ENCODE measurements at places on chromosomes 11 and 22.
A peak's percentile ranks its signal among the peaks of the same experiment; 100 is the strongest.

GRCh38 chr22:45608763-45609180, 62.9 kb upstream of the ATXN10 start:
- DNase-seq, result peak; percentile 83

DNA sequence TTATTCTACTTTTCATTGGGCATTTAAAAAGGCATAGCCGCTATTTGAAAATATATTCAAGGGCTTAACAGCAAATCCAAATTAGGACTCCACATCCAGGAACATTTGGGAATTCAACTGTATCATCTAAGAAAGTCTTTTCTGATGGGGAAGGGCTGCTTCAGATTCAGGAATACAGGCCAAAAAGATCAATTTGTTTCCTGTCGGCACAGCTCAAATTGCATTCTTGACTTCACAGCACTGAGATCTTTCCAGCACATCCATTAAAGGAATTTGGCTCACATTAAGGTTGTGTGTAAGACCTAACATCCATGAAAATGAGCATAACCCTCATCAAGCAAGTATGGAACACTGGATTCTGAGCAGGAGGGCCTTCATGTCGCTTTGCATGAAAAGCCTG, 1169.5 kb upstream of the CCDC90B start:
- DNase-seq, result no peak

DNA sequence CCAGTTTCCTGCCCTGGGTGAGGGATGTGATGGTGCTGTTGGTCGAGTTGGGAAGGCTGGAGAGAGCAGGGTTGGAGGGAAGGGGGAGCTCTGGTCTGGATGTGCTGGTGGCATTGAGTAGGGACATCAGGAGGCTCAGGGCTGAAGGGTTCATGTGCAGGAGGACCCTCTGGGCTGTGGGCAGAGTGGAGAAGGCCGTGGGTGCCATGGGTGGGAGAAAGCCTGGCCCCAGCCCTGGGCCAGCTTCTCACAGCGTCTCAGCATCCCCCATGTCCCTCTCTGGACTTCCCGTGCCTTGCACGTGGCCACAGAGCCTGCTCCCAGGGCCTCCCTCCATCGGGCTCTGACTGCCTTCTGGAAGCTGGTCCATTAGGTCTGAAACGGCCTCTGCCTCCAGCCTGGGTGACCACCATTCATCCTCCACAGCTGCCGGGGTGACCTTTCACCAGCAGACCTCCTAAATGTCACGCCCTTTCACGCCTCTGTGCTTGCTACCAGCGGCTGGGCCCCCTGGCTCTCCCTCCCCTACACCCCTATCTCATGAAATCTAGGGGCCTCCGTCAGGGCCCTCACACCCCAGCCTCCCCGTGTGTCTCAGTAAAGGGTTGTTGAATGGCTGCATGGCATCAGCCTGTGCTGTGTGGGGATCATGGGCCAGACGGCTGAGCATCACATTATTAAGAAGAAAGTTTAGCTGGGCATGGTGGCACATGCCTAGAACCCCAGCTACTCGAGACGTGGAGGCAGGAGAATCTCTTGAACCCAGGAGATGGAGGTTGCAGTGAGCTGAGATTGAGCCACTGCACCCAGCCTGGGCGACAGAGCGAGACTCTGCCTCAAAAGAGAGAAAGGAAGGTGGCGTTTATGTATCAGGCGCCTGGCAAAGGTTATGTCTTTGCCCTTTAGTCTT, 25.5 kb downstream of the MYO7A start:
- DNase-seq, result no peak

GRCh38 chr11:7905961-7906429, 25.1 kb downstream of the OR10A6 start:
- no peak for DNase-seq

GRCh38 chr11:95585069-95585751, 204.4 kb downstream of the FAM76B start:
- DNase-seq, result no peak

GRCh38 chr11:43975629-43976028, 33.2 kb downstream of the C11orf96 start:
- no peak for DNase-seq

DNA sequence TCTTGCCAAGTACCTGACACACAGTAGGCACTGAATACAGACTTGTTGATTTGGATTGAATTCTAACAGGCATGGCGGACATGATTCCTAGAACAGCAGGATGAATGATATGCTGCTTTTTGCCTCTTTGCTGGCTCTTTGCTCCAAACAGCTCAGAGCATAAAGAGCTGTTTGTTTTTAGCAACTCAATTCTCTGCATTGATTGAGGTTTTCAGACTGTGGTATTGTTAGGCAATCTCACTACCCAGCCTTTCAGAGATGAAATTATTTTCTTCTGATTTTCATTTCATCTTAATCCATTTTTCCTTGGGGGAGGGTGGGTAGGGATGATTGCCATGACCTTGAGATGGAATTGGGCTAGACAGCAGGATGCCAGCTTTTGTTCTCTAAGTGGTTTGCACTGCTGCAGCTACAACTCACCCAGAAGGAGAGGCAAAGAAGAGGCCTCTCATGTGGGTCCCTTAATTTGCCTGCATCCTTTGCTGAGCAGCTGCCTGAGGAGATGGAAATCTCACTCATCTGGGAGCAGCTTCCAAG, 20.5 kb downstream of the COA4 start:
- DNase-seq, result no peak

GRCh38 chr11:122791411-122791810, 46.9 kb upstream of the CRTAM start:
- DNase-seq, result no peak

DNA sequence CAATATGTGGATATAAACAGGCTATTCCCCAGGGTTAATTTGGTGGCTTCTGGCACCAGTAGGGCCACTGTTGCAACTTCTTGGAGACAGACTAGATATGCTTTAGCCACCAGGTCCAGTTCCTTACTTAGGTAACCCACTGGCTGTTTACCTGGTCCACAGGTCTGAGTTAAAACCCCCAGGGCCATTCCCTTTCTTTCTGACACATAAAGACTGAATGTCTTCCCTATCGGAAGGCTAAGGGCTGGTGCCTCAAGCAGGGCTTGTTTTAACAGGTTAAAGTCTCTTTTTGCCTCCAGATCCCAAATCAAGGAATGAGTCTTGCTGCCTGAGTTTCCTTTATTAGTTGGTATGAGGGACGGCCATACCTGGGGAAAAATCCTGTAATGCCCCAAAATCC, 1052.7 kb upstream of the CNTN5 start:
- DNase-seq, result no peak

DNA sequence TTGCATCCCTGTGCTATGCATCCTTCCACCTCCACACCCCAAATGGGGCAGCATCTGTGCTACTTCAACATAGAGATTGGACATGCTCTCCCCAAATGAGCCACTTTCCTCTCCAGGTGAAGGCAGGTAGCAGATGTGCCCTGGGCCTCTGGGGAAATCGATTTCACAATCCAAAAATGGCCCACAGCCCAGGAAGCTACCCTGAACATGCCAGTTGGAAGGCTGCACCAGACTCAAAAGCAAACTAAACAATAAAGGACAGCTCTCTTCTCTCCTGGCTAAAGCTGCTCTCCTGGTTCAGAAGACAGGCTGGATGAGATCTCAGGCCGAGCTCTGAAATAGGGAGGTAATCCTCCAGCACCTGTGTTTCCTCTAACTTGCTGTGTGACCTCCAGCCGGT, 19.7 kb downstream of the ISX start:
- DNase-seq, result no peak

DNA sequence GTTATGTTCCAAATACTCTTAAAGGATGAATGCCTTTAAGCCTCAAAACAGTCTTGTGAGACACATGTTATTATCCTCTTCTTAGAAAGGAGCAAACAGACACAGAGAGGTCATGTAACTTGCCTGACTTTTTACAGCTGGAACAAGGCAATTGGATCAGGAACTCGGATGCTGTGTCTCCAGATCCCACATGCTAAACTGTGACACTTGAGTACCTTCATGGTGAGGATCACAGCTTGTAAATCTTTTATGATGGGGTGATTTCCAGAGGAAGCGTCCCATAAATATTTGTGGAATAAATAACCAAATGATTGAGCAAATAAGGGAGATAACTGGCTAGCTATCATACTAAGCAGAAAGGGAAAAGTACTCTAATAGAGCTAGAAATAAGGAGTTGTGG, 171.2 kb downstream of the C11orf91 start:
- DNase-seq, result no peak

- no peak for DNase-seq
Measured at GRCh38 chr22:50581950-50582492, 628 bp downstream of the CHKB start.

DNA sequence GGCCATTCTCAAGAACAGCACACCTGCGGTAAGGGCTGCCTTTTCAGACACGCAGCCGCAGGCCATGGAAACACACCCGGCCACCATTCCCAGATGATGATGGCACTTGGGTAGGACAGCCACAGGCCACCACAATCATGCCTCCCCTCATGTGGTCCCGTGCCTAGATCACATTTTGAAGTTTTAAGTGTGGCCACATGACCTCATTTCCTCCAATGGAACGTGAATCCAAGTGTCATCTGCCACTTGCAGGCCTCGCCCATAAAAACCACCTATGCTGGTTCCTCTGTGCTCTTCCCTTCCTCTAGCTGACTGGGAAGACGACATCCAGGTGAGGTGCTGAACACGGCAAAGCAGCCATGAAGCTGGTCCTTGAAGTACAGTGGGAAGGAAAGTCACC, 44.6 kb upstream of the SLC25A1 start:
- DNase-seq, result no peak

DNA sequence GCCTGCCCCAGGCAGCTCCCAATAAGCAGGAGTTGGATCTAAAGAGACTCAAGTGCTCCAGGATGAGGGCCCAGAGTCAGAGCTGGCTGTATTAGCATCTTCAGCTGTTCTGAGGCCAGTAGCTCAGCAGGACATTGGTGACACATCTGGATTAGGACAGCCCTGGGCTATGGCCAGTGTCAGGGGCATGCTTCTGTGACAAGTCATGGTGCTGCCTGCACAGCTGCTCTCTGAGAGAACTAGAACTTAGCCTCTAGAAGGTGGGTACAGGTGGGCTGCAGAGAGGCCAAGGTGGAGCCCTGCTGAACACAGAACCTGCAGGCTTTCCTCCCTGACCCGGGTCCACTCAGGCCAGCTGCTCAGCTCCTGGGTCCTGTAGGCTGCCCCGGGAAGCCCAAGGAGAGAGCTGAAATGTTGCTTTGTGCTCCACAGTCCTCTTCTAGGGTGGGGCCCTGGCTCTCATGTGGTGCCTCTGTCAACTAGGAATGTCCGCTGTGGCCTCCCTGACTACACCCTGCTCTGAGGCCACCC, 426.9 kb downstream of the SOX6 start:
- no peak for DNase-seq

DNA sequence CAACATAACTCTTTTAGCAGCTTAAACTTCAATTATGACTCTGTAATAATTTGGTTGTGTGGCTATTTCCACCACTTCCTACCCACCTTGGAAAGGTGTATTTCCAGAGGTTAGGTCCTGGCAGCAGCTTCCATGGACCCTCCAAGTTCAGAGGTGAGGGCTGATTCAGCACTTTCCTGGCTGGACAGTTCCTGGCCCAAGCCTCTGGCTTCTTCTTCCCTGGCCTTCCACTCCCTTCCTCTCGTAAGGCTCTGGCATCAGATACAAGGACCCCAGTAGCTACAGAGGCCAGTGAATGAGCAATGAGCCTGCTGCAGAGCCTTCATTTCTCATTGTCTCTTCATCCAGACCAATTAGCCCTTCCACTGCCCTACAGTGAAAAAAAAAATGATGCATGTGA, 98.1 kb upstream of the KIRREL3 start:
- no peak for DNase-seq

GRCh38 chr11:86625981-86626380, 46.4 kb downstream of the ME3 start:
- DNase-seq, result no peak

GRCh38 chr11:64747961-64748665, 4.2 kb upstream of the RASGRP2 start:
- no peak for DNase-seq

- DNase-seq, result no peak
Measured at GRCh38 chr11:93166194-93166593, 31.6 kb downstream of the SLC36A4 start.

DNA sequence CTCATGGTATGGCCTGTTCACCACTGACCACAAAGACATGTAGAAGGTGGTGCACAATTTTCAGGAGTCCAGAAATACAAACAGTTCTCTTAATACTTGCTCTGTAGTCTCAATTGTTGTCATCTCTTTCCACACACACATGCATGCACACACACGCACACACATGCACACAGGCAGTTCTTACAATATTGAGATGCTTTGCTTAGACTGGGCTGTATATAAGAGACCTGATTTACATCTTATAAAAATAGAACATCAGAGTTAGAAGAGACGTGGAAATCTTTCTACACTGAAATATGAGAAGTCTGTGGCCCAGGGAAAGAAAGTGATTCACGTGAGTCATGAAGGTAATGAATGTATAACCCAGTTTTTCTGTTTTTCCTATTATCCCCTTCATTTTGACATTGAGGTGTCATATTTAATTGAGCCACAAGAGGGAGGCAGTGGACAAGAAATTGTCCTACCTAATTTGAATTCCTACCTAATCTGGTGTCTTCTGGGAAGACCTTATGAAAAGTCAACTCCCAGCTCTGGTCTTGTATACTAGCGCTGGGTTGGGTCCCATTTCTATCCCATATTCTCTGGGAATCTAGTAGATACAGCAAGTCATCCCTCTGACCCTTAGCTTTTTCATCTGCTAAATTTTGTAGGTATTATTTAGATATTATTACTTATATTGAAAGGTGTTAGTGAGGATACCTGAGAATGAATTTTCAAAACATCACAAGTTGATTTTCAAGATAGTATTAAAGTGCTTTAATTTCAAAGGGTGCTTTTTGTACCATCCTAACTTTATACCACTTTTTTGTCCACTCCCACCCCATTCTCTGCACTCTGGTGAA, 14.9 kb upstream of the MS4A4A start:
- DNase-seq, result peak; percentile 20

GRCh38 chr22:31899669-31900068, 44.7 kb upstream of the YWHAH start:
- no peak for DNase-seq

- DNase-seq, result no peak
Measured at GRCh38 chr11:48105096-48105990, 111.3 kb upstream of the OR4B1 start.

DNA sequence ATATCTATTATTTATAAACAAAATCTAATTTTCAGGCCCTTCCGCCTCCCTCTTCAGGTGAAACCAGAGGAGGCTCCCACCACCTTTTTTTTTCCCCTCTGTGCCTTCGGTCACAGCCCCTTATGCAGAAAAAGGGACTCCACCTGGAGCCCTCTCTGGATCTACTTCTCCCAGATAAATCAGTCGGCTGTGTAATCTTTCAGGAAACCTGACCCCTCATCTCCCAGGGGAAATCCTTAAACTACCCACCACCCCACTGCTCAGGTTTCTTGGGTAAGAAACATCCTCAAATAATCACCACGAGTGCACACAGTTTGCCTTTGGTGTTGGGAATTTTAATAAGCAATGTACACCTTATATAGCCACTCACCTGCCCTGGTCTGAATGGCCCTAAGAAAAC, 104.2 kb downstream of the NAV2 start:
- no peak for DNase-seq

DNA sequence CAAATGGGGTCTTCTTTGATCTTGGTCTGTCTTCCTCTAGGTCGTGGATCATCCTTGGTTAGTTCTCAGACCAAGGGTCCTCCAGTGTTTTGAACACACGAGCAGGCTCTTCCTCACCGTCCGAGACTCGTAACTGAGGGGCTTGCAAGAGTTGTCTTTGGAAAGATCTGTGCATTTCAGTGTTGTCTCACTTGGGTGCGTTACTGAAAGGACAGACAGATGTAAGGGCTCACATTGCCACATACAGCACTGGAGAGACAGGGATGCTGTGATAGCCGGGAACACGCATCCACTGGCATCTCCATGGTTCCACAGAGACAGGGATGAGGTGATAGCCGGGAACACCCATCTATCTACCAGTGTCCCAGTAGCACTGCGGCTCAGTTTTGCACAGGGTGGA, 15.7 kb downstream of the GLB1L2 start:
- no peak for DNase-seq

GRCh38 chr11:122033631-122034030, 82.4 kb downstream of the BLID start:
- no peak for DNase-seq
